ENCODE measurements at places on chromosomes 4 and X.

DNA sequence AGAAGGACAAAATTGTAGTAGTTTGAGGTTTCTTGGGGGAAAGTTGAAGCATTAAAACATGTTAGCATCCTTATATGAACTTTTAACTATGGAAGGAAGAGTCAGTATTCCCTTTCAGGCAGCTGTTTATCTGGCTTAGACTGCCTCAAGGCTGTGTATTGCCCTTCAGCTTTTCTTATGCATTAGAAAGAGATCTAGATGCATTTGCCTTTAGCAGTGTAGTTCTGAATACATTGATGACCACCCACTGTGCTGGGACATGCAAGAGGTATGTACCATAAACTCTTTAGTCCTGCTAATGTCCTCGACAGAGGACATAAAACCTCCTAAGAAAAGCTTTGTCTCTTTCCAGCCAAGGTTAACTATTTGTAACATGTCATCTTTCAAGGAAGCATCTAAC is 2.9 kb downstream of the FAM200B start:
- DNase-seq, result no peak

DNA sequence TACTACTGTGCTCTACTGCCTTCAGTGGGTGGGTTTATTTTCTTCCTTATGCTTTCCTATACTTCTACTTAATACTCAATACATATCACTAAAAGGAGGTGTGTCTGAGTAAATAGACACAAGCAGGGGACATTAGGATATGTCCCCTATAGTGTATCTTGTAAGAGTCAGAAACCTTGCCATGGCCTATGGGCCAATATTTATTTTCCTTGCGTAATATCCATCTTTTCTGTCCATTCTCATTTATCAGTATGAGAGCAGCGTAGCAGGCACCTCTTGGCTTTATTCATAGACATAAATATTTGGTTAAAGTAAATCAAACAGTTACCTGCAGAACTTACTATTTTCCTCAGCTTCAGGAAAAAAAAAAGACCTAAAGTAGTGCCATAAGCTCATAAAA is 46.6 kb upstream of the PHF8 start:
- DNase-seq, result no peak

- no peak for DNase-seq
These were observed 15.8 kb downstream of the GC start for GRCh38 chr4:71768123-71768522.

DNA sequence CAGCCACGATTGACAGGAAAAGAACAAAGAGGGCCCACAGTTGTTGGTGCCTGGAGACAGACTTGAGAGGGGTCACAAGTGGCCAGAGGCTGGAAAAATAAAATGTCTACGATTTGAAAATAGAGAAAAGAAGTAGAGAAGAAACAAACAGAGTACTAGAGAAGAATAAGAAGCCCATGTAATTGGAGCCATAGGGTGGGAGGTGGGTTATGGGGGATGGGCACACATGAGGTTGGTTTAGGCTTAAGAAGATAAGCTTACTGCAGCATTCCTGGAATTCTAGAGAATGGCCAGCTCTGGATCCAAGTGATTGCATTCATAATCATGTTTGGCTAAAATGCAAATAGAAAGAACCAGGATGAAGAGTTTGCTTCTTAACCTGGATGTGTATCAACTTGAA is 210.7 kb downstream of the MAML3 start:
- DNase-seq, result no peak

GRCh38 chr4:15702941-15703403 is at the start of gene BST1:
Gene BST1 (plus strand): TSS chr4:15703065. CDS start chr4:15703145, 80 bp downstream.
- DNase-seq, result peak; percentile 13

- DNase-seq, result no peak
These were observed 47.7 kb downstream of the TIGD2 start for GRCh38 chr4:89158884-89159503.
